ENCODE measurements at places on chromosomes 1 and 21.

DNA sequence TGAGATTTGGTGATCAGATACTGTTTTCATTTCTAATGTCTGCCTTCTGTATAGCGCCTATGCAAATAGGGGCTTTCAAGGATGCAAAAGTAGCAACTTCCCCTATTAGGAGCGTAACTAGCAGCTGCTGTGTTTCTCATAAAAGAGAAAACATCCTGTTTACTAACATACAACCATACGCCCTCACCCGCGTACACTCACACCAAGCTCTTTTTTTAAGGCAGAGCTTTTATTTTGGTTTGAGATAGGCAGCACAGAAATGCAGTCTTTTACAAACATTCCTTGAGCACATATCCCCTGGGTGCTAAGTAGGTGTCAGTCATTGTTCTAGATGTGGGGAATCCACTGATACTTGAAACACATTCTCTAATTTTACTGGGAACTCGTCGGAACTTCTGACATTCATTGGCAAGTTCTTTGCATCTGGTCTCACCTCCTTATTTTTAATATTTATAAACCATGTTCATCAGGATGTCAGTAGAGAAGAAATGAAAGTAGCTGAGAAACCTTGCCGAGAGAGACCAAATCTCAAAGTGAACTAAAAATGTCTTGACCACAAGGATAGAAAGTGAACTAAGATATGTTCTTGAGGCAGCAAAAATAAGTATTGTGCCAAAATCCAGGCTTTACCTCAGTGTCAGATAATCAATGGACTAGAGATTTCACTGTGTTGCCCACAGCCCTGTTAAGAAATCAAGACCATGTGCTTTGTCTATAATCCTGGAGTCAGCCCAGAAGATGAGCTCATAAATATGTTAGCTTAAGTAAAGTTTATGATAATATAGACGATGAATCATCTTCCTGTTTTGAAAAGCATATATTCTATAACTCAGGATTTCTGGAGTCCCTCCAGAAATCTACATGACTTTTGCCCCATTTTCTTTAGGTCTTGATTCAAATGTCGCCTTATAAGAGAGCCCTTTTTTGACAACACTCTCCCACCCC, 350.9 kb downstream of the ST6GALNAC3 start:
- no peak for DNase-seq

- DNase-seq, result no peak
Observed at GRCh38 chr21:37787456-37787855, 128.8 kb downstream of the KCNJ6 start.

DNA sequence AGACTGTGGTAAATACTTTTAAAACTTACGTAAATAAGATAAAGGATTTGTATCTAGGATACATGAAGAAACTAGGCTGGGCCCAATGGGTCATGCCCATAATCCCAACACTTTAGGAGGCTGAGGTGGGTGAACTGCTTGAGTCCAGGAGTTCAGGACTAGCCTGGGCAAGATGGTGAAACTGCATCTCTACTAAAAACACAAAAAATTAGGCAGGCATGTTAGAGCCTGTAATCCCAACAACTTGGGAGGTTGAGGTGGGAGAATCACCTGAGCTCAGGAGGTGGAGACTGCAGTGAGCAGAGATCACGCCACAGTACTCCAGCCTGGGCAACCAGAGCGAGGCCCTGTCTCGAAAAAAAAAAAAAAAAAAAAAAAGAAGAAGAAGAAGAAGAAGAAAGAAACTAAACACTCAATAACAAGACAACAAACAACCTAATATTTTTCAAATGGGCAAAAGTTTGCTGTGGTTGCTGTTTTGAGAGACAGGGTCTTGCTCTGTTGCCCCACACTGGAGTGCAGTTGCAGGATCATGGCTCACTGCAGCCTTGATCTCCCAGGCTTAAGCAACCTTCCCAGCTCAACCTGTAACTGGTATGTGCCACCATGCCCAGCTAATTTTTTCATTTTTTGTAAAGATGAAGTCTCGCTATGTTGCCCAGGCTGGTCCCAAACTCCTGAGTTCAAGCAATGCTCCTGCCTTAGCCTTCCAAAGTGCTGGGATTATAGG, 78.3 kb downstream of the EIF4G3 start:
- DNase-seq, result no peak

- DNase-seq, result peak; percentile 24
Observed at GRCh38 chr1:238951809-238952208, 434.6 kb upstream of the CHRM3 start.

- DNase-seq, result no peak
Observed at GRCh38 chr1:15245593-15246360, 1.2 kb upstream of the FHAD1 start.

DNA sequence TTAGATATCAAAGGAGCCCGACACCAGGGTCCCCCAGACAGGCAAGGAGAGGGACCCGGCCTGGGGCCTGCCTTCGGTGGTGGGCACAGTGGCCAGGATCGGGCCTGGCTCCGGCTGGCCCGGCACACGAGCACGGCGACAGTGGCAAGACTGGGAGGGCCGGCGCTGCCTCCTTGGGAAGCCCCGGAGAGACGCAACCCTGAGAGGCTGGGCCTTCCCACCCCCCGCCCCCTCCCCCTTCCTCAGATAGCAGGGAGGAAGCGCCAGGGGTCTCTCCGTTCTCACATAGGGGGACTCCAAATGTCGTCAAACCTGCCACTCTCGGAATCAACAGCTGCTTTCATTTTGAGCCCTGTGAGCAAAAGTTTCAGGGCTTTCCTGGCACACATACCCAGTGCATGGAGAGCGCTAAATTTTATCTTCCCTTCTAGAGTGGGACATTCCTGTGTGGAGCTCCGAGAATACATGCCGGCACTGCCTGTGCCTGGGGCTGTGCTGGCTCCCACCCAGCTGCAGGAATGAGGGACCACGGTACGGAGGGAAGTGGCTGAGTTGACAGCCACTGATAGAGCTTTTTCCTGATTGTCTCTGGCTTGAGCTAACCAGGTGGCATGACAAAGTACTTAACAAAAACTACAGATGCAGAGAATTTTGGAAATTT, 62.4 kb downstream of the CD247 start:
- DNase-seq, result no peak

DNA sequence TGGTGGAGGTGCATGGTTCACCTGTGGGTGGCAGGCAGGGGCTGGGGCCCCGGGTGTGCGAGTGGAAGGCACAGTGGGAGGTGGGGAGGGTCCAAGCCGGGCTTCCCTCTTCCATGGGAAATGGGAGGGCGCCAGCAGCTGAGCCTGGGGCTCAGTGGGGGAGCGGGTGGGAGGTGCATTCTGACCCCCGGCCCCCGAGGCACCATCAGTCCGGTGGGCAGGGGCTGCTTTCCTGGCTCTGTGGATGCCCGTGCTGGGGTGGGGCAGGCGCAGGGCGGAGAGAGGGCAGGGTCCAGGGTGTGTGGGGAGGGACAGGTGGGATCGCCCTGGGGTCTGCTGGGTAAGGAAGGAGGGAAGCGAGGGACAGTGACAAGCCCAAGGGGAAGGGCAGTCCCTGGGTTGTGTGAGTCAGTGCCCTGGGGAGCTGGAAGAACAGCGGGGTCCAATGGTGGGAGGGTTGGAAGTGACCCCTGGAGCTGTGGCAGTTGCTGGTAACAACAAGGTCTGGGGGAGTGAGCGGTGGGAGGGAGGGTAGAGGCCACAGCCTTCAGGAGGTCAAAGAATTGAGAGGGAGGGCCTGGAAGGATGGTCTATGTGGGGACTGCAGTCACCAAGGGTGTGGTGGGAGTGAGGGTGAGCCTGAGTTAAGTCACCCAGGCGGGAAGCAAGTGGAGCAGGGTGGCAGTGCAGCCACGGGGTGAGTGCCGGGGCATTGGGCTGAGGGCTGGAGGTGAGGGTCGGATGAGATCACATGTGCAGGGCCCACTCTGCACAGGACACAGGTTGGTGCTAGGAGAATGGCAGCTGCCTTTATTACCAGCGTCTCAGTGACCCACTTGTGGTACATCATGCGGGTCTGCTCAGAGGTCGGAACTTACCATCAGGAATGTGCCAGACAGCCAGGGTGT, 29.6 kb downstream of the LHX4 start:
- DNase-seq, result no peak

GRCh38 chr1:21822349-21822748, 10.3 kb downstream of the LDLRAD2 start:
- DNase-seq, result no peak

DNA sequence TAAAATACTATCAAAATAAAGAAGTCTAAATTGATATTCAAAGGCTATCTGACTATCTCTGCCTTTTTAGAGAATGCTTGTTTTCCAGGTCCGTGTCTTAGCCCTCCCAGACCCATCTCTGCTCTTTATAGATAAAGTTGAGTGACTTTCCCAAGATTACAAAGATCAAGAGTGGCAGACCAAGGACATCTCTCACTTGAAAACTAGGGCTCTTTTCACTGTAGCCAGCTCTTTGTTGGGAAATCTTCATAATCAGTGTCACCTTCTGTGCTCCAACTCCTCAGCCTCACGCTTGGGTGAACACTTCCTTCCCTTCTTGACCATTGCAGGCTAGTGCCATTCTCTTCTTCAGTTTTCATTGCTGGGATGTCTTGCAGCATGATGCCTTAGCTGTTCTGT, 211.1 kb downstream of the PBX1 start:
- DNase-seq, result no peak

GRCh38 chr1:70820396-70820795, 227.2 kb downstream of the PTGER3 start:
- no peak for DNase-seq

DNA sequence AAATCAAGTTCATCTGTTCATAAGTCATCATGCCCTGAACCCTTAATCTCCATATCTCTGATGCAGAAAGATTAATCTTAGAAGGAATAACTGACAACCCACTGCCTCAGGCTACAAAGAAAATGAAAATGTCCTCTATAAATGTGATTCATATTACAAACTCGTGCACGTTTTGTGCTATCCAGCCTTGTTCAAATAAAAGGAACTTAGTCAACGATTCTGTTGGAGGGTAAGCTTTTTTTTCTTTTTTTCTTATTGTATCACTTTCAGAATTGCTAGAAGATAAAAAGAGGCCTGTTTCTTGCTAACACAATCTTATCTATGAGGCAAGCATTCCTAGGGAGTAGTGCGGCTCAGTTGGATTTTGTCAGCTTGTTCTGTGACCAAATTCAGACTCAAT, 228.4 kb downstream of the TM2D1 start:
- DNase-seq, result no peak

DNA sequence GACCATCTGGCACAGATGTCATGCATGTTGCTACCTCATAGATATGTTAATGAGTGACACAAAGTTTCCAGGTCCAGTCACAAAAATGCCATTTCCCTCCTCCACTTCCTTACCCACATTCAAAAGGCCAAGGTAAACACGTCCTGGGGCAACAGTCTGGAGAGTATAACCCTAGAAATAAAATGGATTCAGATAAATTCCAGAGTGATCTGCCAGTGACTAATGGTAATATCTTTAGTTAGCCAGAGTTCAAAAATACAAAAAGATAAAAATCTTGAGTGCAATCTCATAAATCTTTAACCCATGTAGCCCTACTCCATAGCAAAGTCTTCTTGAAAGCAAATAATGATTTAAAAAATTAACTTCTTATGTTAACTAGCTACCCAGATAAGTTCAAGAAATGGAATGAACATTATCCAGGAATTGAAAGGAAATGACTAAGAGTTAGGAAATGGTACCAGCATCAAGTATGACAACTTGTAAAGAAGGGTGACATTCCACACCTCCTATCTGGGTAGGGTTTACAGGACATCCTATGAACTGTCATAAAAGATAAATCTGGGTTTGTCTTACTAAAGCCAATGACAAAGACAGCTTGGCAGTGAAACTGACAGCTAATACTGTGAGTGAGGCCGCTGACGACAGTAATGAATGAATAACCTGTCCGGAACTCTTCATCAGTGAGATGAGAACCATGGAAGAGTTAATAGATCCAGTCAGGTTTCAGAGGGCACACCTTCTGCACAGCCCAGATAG, 18.1 kb downstream of the RGS2 start:
- no peak for DNase-seq

DNA sequence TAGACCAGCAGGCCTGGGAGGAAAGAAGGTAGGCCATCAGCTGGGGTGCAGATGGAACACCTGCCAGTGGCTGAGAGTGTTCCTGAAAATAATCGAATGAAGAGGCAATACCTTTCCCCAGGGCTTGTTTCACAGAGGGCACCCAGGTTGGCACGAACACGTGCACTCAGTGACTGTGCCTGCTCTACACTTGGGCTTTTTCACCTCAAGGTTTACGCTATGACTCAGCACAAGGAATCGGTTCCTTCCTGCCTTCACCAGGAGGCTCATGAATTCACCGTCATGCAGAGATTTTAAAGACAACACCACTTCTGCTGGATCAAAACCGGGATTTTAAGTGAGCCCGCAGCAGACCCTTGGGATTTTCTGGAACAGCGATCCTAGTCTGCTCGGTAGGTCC, 118.5 kb upstream of the ADAR start:
- no peak for DNase-seq

DNA sequence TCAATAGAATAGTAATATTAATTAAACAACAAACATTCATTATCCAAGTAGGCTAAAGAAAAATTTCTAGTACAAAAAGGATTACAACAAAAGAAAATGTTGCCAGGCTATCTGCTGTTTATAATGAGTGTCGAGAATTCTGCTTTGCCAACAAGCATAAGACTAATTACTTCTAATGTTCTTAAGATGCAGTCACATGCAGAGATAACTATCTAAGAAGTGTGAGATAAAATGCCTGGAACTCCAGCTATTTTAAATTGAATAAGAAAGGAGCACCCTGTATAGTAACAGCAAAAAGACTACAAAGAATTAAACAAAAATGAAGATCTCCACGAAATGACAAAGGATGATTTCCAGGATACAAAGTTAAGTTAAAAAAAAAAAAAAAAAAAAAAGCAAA, 59.9 kb downstream of the APP start:
- no peak for DNase-seq

DNA sequence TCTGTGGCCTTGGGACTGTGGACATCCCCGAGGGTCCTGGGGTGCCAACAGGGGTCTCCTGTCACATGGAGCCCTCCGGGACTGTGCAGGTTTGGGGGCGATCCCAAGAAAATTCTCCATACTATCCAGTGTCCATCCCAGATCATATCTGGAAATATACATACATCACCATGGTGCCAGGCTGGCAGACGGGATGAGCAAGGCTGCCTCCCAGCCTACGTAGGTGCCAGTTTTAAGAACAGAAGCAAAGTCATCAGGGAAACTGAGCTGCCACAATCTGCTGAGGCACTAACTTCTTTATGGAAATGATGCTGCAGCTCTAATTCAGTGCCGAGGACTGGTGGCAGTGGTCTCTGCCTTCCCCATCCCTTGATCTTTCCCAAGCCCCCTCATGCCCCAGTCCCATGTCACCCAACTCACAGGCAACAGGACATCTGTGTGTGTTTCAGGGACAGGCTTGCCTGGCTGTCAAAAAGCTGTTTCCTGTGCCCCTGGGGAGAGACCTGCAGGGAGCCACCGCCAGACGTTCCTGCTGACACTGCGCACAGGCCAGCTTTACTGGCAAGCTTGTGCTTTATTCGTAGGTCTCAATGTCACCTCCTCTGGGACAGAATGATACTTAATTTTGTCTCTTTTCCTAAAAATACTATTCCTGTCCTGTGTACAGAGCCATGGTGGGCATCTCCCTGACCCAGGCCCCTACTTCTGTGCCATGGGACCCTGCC, 15.5 kb downstream of the TEX35 start:
- no peak for DNase-seq
